ENCODE measurements at places on chromosomes 7 and 10.
A peak's percentile ranks its signal among the peaks of the same experiment; 100 is the strongest.

GRCh38 chr7:603152-603951 lies 83.7 kb upstream of the PDGFA start:
- no peak for DNase-seq

GRCh38 chr7:148191391-148192065 lies 399.0 kb upstream of the C7orf33 start:
- no peak for DNase-seq

- peak; percentile 80 for DNase-seq
Observed at GRCh38 chr7:32892521-32893206, 1.1 kb upstream of the KBTBD2 start.

DNA sequence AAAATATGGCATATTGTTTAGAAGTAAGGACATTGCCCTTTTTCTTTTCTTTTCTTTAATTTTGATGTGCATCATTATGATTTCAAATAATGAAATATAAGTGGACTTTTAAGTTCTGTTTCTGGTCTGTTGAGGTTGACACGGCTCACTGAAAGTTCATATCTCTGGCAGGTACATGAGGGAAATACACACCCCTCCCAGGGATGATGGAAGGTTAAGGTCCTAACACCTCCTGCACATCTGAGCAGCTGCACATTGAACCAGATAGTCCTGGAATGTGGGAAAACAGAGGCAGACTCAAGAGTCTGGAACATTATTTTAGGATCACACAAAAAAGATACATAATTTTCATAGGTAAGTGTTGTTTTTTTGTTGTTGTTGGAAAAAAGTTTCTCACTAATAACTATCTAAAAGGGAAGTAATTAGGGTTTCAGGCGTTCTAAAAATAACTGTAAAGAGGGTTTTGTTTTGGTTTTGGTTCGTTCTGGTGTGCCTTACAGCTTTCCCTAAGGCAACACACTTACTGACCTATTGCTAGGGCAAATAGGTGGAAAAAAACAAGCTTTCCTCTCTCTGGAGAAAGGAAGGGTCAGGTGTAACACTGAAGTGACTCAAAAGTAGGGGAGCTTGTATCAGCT lies 201.2 kb upstream of the PRKCQ start:
- DNase-seq: no peak

DNA sequence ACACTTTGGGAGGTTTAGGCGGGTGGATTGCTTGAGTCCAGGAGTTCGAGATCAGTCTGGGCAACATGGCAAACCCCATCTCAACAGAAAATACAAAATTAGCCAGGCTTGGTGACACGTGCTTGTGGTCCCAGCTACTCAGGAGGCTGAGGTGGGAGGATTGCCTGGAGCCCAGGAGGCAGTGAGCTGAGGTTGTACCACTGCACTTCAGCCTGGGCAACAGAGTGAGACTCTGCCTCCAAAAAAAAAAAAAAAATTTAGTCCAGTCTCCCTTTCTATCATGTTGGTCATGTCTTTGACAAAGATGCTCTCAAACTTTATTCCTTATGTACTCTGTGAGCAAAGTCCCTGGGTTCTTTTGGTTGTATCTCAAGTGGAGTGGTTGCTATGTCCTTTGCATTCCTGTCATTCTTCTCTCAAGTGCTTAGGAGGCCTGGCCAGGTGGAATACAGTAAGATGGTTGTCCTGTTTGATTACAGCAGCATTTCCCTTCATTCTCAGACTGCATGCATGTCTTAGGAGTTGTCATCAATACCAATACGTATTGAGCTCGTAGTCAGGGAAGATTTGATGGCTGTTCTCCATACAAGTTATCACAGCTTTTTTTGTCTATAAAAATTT lies 85.7 kb downstream of the MMRN2 start:
- peak; percentile 23 for DNase-seq

DNA sequence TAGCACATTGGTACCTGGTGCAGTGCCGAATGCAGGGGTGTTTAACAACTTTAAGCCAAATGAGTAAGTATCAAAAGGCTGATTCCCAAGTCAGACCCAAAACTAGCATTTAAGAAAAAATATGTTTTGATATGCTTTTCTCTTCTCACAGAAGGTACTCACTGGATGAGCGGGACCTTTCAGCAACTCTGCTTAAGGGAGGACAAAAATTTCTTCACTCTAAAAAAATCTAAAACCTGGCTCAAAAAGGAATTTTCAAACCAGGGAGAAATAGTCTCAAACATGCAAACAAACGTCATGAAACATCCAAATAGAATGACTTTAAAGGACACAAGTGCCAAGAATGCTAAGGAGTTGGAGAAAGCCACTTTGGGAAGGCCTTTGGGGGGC lies 962.1 kb downstream of the KCNMA1 start:
- DNase-seq: no peak
